Breast epithelium (tissue), 4 donors: ENCODE measurements at places on chromosomes 1 and 21. TPM values are rescaled to one million over a fixed set of nuclear protein-coding genes. Genes with fewer than 3 reads are reported as not detected.

Gene MEX3A
- total RNA-seq, result 1.3 TPM

Gene PCP4L1
- 0.32 TPM for total RNA-seq

GRCh38 chr1:35939484-35939883 is 8.6 kb downstream of the AGO3 start:
- H3K27me3 ChIP-seq, result no peaks in the 10 kb centered on the region
- no peak overlapping the region for H3K27ac ChIP-seq
- H3K4me3 ChIP-seq, result no peak overlapping the region
- DNase-seq, result no peak
- H3K36me3 ChIP-seq, result no peaks in the 10 kb centered on the region

GRCh38 chr1:54132495-54132894 is 20.3 kb downstream of the CDCP2 start:
- no peak for DNase-seq
- H3K36me3 ChIP-seq, result no peaks in the 10 kb centered on the region
- no peaks in the 10 kb centered on the region for H3K4me1 ChIP-seq
- H3K27me3 ChIP-seq, result no peaks in the 10 kb centered on the region
- H3K4me3 ChIP-seq, result no peak overlapping the region

Gene RGS16
- total RNA-seq, result 6.3 TPM

Gene SPRR5
- not detected for total RNA-seq

- peak within 1 kb of the TSS; percentile 28 for H3K27ac ChIP-seq
- H3K4me3 ChIP-seq, result peak within 1 kb of the TSS; percentile 33
- H3K36me3 ChIP-seq, result no peaks in the 10 kb centered on the region
- H3K4me1 ChIP-seq, result no peaks in the 10 kb centered on the region
- H3K27me3 ChIP-seq, result no peaks in the 10 kb centered on the region
Measured at GRCh38 chr1:110872745-110873720, at the start of gene CD53. CD53 (plus strand) TSS chr1:110873148; CDS start chr1:110891409, 18,261 bp downstream.

- no peaks in the 10 kb centered on the region for H3K4me1 ChIP-seq
- no peaks in the 10 kb centered on the region for H3K36me3 ChIP-seq
- H3K27me3 ChIP-seq, result no peaks in the 10 kb centered on the region
- no peak overlapping the region for H3K4me3 ChIP-seq
Measured at GRCh38 chr1:193311226-193311948, 125.0 kb upstream of the B3GALT2 start.

- no peak overlapping the region for H3K27ac ChIP-seq
- no peaks in the 10 kb centered on the region for H3K27me3 ChIP-seq
- H3K36me3 ChIP-seq, result peaks cover 9% of the 10 kb centered on the region
- no peak for DNase-seq
- H3K4me1 ChIP-seq, result no peaks in the 10 kb centered on the region
Measured at GRCh38 chr1:35173909-35174540, 18.9 kb downstream of the SFPQ start.

- no peaks in the 10 kb centered on the region for H3K4me1 ChIP-seq
- peak; percentile 40 for DNase-seq
- H3K27me3 ChIP-seq, result no peaks in the 10 kb centered on the region
- H3K27ac ChIP-seq, result peak overlapping the region; percentile 56
- no peak overlapping the region for H3K4me3 ChIP-seq
Measured at GRCh38 chr1:11940260-11940921, 5.9 kb downstream of the PLOD1 start.

Gene AKR7A3
- total RNA-seq, result 5.1 TPM

DNA sequence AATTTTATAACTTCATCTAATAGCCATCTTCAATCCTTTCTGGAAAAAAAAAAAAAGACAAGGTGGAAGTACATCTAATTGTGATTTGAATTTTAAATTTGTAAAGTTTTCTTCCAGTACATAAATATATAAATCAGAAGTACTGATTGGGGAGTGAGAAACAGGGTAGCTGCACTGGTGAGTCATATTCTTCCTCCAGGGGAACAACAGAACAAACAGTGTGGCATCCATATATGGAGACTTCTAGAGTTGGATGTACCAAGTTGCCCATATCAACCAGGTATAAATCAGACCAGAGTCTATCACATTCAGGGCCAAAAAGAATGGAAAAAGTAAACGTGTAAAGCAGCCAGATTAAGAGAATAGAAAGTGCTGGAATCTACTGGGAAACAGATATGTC is 66.0 kb upstream of the NRIP1 start:
- H3K36me3 ChIP-seq, result no peaks in the 10 kb centered on the region
- no peak for DNase-seq
- no peaks in the 10 kb centered on the region for H3K4me1 ChIP-seq
- H3K4me3 ChIP-seq, result no peak overlapping the region
- H3K27ac ChIP-seq, result no peak overlapping the region

- no peak for DNase-seq
- H3K27me3 ChIP-seq, result no peaks in the 10 kb centered on the region
- no peak overlapping the region for H3K4me3 ChIP-seq
- no peak overlapping the region for H3K27ac ChIP-seq
Measured at GRCh38 chr21:31921079-31921478, 48.3 kb downstream of the HUNK start.

GRCh38 chr1:32474954-32475353 is 10.1 kb downstream of the ZBTB8B start:
- H3K27ac ChIP-seq, result no peak overlapping the region
- no peaks in the 10 kb centered on the region for H3K27me3 ChIP-seq
- no peak for DNase-seq
- no peaks in the 10 kb centered on the region for H3K4me1 ChIP-seq
- no peak overlapping the region for H3K4me3 ChIP-seq
- no peaks in the 10 kb centered on the region for H3K36me3 ChIP-seq

Gene GPR37L1
- total RNA-seq, result not detected

GRCh38 chr1:55813618-55814017 is 598.5 kb upstream of the USP24 start:
- no peak overlapping the region for H3K4me3 ChIP-seq
- H3K4me1 ChIP-seq, result no peaks in the 10 kb centered on the region
- H3K27ac ChIP-seq, result no peak overlapping the region
- no peaks in the 10 kb centered on the region for H3K27me3 ChIP-seq
- peak; percentile 52 for DNase-seq
- no peaks in the 10 kb centered on the region for H3K36me3 ChIP-seq

Gene OR14C36
- not detected for total RNA-seq

Gene FLVCR1
- 4.0 TPM for total RNA-seq

- no peak overlapping the region for H3K4me3 ChIP-seq
- H3K27ac ChIP-seq, result peak overlapping the region; percentile 92
- H3K36me3 ChIP-seq, result no peaks in the 10 kb centered on the region
- H3K27me3 ChIP-seq, result no peaks in the 10 kb centered on the region
Measured at GRCh38 chr1:203325026-203325417, 19.7 kb downstream of the BTG2 start.

- no peak overlapping the region for H3K4me3 ChIP-seq
- H3K27ac ChIP-seq, result no peak overlapping the region
- no peaks in the 10 kb centered on the region for H3K27me3 ChIP-seq
Measured at GRCh38 chr1:14634486-14634885, 36.0 kb downstream of the KAZN start.

DNA sequence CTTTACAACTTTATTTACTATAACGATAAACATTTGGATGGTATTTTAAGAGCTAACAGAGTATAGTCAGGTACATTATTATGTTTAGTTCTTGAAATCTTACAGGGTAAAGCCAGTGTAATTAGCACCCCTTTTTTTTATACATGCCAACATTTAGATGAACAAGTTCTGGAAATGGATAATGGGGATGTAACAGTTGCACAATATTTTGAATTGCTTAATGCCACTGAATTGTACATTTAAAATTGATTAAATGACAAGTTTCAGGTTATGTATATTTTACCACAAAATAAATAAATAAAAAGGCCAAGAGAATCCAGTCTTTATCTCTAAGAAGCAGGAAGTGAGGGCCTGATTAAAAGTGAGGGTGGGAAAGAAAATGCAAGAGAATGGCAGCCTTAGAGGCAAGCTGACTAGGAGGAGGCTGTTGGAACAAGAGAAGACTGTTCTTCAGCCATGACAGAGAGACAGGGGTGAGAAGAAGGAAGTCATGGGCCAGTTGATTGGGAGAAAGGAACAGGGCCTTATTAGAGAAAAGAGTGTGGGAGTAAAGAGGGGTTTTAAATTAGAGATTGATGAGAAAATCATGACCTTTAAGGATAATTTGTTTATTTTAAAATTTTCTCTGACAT is 49.9 kb upstream of the TNFSF18 start:
- DNase-seq, result no peak
- H3K4me3 ChIP-seq, result no peak overlapping the region
- no peaks in the 10 kb centered on the region for H3K36me3 ChIP-seq
- H3K27me3 ChIP-seq, result no peaks in the 10 kb centered on the region
- H3K4me1 ChIP-seq, result no peaks in the 10 kb centered on the region

Gene BGLAP
- total RNA-seq, result 0.98 TPM

GRCh38 chr1:20508411-20508771 is 440 bp upstream of the MUL1 start:
- H3K27ac ChIP-seq, result peak overlapping the region; percentile 86
- no peaks in the 10 kb centered on the region for H3K27me3 ChIP-seq
- no peaks in the 10 kb centered on the region for H3K36me3 ChIP-seq
- peak overlapping the region; percentile 63 for H3K4me3 ChIP-seq
- H3K4me1 ChIP-seq, result no peaks in the 10 kb centered on the region

- peaks cover 6% of the 10 kb centered on the region for H3K4me1 ChIP-seq
- no peak overlapping the region for H3K4me3 ChIP-seq
- peak overlapping the region; percentile 82 for H3K27ac ChIP-seq
Measured at GRCh38 chr1:184866586-184866985, 107.7 kb downstream of the NIBAN1 start.

Gene ESPN
- not detected for total RNA-seq

DNA sequence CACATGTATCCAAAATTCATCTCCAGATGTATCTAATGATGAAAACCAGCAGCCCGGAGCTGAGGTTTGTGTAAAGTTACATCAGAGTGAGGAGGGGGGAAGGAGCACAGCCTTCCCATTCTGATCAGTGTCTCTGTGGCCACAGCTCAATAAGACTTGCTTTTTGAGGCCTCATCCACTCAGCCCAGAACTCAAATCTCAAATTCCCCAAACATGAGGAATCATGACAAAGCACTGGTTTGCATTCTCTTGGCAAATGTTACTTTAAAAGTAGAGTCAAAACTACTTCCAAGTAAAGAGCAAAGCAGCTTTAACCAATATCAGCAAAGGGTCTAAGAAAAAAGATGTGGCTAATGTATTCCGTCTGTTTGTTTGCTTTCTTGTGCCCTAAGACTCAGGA is 30.9 kb downstream of the CCN1 start:
- H3K27me3 ChIP-seq, result no peaks in the 10 kb centered on the region
- no peak for DNase-seq
- peaks cover 22% of the 10 kb centered on the region for H3K4me1 ChIP-seq
- no peaks in the 10 kb centered on the region for H3K36me3 ChIP-seq
- no peak overlapping the region for H3K4me3 ChIP-seq

Gene NBPF4
- not detected for total RNA-seq

Gene GCSAML
- total RNA-seq, result 0.15 TPM

GRCh38 chr1:57238233-57238781 is 185.6 kb downstream of the DAB1 start:
- no peak for DNase-seq
- H3K4me1 ChIP-seq, result no peaks in the 10 kb centered on the region
- H3K27me3 ChIP-seq, result no peaks in the 10 kb centered on the region
- H3K36me3 ChIP-seq, result no peaks in the 10 kb centered on the region
- H3K4me3 ChIP-seq, result no peak overlapping the region

Gene KRTAP10-7
- total RNA-seq, result not detected

GRCh38 chr1:47298025-47298699 is 15.8 kb downstream of the STIL start:
- H3K27ac ChIP-seq, result no peak overlapping the region
- no peak overlapping the region for H3K4me3 ChIP-seq
- H3K4me1 ChIP-seq, result no peaks in the 10 kb centered on the region
- no peaks in the 10 kb centered on the region for H3K27me3 ChIP-seq
